ENCODE measurements at places on chromosomes 2 and 18.

- DNase-seq = peak; percentile 66
Observed at GRCh38 chr2:225112362-225113126, 70.3 kb upstream of the DOCK10 start.

DNA sequence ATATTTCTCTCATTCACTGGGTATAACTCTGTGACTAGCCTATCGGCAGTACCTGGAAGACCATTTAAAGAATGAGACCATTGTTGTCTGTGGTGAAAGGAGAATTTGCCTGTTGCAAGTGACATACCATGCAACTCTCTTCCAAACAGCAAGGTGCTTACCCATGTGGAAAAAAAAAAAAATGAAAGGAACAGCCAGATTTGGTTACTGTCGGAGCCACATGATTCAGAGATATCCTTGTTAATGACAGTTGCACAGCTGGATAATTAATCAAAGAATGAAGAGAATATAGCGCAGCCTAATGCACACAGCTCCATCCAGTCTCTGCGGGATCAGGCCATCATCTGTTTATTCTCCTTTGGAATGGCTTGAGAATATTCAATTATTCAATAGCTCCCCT lies 141.8 kb downstream of the HRH4 start:
- DNase-seq = no peak

DNA sequence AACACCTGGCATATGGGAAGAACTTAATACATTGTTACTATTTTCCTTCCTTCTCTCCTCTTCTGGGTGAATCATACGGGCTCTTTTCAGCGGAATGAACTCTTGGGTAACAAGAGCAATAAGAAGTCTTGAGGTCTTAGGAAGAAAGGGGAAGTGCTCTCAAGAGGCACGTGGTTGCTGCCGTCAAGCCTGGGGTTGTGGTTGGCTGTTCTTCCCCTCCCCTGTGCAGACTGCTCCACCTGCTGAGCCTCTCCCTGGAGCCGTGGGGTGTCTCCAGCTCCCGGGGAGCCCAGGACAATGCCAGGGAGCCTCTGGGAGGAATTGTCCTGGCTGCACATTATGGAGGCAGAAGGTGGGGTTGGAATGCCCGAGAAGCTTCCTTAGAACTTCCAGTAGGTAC lies 19.4 kb downstream of the TOGARAM2 start:
- peak; percentile 90 for DNase-seq

DNA sequence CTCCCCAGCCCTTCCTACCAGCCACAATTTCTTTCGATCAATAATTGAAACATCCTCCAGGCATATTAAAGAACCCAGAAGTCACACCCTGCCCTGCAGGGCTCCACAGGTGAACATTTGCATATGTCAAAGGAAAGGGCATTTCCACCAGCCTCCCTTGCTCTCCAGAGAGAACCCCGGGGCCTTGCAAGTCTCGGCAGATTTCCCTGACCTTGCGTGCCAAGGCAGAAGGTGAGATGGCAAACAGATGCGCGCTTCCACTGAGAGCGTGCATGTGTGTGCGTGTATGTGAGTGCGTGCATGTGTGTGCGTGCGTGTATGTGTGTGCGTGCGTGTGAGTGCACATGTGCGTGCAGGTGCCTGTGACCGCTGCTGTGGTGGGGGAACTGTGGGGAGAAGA lies 120.3 kb downstream of the INO80D start:
- DNase-seq = no peak

- no peak for DNase-seq
Observed at GRCh38 chr2:180893752-180894151, 86.7 kb upstream of the UBE2E3 start.

GRCh38 chr2:160418398-160418765 lies 75.2 kb downstream of the RBMS1 start:
- no peak for DNase-seq

DNA sequence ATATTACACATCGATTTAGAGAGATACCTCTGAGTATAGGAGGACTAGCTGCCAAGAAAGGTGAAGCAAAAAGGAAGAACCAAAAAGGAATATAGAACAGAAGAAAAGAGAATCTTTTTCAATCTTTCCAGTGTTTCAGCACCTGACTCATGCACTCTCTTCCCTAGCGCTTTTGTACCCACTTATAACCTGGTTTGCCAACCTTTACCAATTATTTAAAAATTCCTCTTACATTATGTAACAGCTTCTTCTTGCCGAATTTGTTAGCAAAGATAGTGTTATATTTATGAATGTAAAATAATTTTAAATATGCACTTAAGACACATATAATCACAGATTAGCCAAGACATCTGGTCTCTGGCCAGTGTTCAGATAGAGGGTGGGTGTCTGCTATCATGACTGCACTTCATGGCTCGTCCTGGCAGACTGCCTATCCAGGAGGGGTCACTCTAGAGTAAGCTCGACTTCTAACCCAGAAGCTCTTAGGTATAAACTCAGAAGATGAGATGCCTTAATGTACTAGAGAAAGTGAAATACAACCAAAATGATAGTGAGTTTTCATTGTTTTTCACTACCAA lies 122.9 kb downstream of the ATAD2B start:
- DNase-seq = no peak

- no peak for DNase-seq
Observed at GRCh38 chr18:35463050-35463449, 34.7 kb downstream of the INO80C start.

- DNase-seq = peak; percentile 85
Observed at GRCh38 chr2:60550178-60550983, 3.1 kb downstream of the BCL11A start.

GRCh38 chr2:238596571-238597551 lies 170.1 kb downstream of the ASB1 start:
- DNase-seq = no peak

- DNase-seq = no peak
Observed at GRCh38 chr2:16325016-16325975, 340.3 kb downstream of the CYRIA start.

- DNase-seq = no peak
Observed at GRCh38 chr2:64402876-64403275, 51.1 kb upstream of the LGALSL start.

- DNase-seq = no peak
Observed at GRCh38 chr2:113828049-113828742, 61.7 kb upstream of the ACTR3 start.
